Mesothelial cell of epicardium (in vitro differentiated cells): ENCODE measurements at places on chromosomes 6 and 20.

DNA sequence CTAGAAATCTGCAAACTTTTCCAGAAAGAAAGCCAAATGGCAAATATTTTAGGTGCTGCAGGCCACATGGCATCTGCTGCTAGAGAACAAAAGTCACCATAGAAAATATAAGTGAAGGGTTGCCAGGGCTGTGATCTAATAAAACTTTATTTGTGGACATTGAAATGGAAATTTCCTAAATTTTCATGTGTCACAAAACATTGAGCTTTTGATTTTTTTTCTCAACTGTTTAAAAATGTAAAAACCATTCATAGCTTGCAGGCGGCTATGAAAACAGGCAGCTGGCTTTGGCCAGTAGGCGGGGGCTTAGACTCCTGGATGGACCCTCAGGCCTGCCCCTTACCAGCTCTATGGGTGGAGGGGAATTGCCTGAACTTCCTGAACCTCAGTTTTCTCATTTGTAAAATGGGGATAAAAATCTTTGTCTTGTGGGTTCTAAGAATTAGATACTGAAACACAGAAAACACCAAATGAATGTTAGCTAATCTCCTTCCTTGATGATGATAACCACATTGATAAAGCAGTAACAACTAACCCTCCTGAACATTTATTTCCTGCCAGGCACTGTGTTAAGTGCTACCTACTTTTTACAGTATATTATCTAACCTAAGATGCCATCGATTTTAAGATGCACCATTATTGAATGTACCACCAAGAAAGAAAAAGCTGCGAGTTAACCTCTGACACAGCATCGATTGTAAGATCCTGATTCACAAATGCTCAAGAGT lies 85.5 kb downstream of the SLC22A23 start:
- no peak for DNase-seq

DNA sequence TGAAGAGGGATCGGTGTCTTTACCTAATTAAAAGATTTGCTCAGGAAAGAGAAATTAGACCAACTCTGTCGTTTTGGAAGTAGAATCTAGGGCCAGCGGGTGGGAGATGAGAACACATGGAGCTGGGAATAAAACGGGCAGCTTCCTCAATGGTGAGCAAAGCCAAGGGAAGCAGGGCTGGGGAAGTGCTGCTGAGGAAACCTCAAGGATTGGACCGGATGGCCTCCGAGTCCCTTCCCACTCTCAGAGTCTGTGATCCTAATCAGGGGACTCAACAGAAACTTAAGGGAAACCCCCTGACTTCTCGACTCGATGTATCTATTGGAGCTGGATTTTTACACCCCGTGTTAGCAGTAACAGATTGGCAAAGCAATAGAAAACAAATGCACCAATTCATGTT lies 10.8 kb downstream of the GCNT2 start:
- no peak for DNase-seq

- no peak for DNase-seq
Observed at GRCh38 chr6:42693725-42694323, 28.6 kb downstream of the PRPH2 start.

DNA sequence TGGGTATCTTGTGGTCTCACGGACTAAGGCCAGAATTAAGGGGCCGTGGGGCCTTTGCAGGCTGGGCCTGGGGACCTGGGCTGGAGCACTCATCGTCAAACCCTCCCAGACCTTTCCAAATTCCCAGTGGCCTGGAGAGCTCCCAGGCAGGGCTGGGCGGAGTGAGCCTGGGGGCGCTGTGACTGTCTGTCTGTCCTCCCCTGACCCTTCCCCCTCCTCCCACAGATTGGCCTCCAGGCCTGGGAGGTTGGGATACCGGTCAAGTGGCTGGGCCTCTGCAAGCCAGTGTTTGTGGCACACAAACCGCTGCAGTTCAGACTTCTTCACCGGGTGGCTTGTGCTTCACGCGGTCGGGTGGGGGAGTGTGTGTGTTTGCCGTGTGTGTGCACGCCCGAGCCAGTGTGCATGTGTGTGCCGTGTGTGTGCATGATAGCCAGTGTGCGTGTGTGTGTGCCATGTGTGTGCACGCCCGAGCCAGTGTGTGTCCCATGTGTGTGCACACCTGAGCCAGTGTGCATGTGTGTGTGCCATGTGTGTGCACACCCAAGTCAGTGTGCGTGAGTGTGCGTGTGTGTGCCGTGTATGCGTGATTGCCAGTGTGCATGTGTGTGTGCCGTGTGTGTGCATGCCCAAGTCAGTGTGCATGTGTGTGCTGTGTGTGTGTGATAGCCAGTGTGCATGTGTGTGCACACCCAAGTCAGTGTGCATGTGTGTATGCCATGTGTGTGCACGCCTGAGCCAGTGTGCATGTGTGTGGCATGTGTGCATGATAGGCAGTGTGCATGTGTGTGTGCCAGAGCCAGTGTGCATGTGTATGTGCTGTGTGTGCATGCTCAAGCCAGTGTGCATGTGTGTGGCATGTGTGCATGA lies 6.3 kb downstream of the RBBP8NL start:
- no peak for DNase-seq

GRCh38 chr6:16430391-16431089 lies 192.2 kb downstream of the GMPR start:
- DNase-seq = no peak

GRCh38 chr6:17899491-17899890 lies 87.9 kb downstream of the KIF13A start:
- no peak for DNase-seq

- no peak for DNase-seq
Observed at GRCh38 chr20:35344354-35344837, 52.2 kb upstream of the FAM83C start.

GRCh38 chr6:1485678-1486077 lies 96.3 kb downstream of the FOXF2 start:
- no peak for DNase-seq

DNA sequence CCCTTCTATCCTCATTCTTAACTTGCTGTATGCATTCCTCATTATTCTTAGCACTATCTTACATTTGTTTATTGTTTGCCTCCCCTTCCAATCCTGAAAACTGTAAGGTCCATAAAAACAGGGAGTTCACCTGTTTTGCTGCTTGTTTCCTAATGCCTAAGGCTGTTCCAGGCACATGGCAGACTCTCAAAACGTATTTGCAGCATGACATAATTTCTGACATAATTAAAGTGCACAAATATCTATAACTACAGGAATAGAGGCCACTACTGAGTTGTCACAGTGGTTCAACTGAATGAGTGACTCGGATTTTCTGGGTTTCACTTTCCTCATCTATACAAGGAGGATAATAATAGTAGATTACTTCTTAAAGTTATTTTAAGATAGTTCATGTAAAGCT lies 83.0 kb downstream of the HFE start:
- DNase-seq = no peak

GRCh38 chr6:32852844-32853540 lies 512 bp downstream of the TAP1 start:
- DNase-seq = peak; percentile 54

GRCh38 chr6:126657561-126658175 lies 317.8 kb downstream of the CENPW start:
- DNase-seq = no peak

- no peak for DNase-seq
Observed at GRCh38 chr20:38935285-38935684, 9.1 kb downstream of the FAM83D start.

- no peak for DNase-seq
Observed at GRCh38 chr6:142887517-142887916, 57.5 kb downstream of the HIVEP2 start.

DNA sequence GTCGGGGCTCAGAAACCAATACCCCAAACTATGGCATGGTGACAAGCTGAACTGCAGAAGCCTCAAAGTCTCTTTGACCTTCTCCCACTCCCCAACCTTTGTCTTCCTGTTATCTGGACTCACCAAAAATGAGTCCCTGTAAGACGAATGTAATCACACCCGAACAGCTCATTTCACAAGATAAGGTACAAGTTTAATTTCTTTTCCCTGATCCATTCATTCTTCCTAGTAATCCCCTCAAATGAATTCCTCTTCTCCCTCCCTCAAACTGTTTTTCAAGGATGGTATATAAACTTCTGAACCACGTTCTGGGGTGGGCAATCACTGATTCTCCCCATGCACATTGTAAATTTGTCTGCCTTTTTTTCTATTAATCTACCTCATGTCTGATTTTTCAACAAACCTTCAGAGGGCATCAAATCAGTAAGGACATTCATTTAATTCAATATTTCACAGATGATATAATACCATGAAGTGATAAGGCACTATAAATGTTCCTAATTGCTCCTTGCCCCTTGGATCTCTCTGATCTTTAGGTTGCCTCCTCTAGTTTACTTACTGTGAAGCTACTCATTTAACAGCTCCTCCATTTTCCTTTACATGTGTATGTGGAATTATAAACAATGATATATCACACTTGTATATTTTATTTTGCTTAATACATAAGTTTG lies 77.2 kb downstream of the OR2B2 start:
- DNase-seq = no peak

GRCh38 chr6:90421666-90422065 lies 125.0 kb upstream of the BACH2 start:
- DNase-seq = no peak

- DNase-seq = peak; percentile 65
Observed at GRCh38 chr6:34791701-34792604, at the start of gene BLTP3A. TSS of gene BLTP3A (plus strand) at chr6:34792083. CDS start at chr6:34792251, 168 bp downstream.

DNA sequence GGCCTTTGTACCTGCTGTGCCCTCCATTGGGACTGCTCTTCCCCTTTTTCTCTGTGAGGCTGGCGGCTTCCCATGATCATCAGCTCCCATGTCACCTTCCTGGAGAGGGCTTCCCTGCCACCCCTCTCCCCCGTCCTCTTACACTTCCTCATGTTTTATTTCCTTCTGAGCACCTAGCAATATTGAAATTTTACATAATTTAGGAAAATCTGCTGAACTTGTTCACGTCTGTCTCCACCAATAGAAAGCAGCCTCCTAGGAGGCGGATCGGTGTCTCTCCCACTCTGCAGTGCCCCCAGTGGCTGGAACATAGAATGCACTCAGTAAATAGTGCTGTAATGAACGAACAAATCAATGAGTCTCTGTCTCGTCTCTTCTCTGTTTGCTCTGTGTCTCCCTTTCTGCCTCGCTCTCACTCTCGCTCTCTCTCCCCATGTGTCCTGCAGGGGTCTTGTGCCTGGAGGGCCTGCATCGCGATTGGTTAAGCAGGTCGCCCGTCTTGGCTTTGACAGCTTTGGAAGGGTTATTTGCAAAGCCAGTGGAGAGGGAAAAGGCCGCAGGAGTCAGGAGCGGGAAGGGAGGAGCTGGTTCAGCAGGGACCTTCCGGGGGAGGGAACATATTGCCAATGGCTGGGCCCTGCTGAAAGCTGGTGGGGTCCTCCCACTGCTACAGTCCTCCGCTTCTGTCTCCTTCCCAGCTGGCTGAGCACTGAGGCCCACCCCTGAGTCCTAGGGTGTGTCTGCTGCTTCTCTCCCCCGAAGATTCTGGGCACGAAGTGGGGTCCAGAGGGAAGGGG lies 12.1 kb upstream of the OCSTAMP start:
- DNase-seq = peak; percentile 45

DNA sequence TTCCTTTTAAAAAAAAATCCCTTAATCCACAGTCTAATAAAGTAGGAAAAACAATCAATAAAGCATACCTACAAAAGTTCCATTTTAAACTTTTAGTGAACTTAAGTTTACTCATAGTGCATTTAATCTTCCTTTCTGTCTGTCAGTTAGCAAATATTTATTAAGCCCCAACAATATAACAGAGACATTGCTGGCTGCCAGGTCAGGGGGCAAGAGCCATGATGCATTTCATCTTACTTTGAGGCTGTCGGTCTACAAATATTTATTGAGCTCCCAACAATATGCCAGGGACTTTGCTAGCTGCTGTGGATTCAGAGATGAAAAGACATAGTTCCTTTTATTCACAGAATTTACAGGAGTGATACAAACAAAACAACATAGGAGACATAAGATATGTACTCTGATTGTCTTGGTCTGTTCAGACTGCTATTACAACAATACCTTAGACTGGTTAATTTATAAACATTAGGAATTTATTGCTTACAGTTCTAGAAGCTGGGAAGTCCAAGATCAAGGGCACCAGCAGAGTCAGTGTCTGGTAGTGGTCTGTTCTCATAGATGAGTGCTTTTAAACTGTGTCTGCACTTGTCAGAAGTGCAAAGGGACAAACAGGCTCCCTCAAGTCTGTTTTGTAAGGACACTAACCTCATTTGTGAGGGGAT lies 118.6 kb downstream of the PLCB1 start:
- no peak for DNase-seq

- DNase-seq = no peak
Observed at GRCh38 chr6:45949256-45949655, 66.4 kb downstream of the CLIC5 start.

DNA sequence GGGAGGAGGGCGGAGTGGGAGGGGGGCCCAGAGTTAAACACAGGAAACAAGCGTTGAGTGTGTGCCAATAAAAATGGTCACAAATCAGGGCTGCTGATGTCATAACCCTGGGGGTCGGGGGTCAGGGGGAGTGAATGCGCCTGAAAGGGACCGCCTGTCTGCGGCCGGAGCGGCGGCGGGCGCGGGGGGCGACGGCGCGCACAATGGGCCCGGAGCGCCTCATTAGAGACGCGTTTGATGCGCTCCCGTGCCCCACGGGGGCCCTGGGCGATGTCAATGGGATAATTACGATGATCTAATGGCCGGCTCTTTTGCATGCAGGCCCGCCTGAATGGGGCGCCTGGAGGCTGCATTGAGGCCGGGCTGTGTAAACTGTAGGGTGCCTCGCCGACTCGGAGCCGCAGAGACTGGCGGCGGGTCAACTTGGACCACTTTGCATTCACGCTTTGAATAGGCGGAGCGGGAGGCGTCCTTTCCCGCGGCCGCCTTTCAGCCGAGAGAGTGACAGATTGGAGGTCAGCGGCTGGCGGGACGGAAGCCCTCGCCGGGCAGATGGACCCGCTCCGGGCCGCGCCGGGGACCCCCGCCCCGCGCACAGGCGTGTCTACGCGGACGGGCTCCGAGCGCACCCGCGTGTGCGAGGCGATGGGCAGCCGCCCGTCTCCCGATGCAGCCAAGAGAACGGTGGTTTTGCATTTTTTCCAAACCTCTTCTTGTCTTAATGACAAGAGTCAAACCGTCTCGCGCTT lies 296.1 kb downstream of the TFAP2C start:
- no peak for DNase-seq
